T47D (cell line): ENCODE measurements at places on chromosomes 13 and 19.

- DNase-seq = no peak
These were observed 344.4 kb upstream of the PCDH9 start for GRCh38 chr13:67574320-67575233.

DNA sequence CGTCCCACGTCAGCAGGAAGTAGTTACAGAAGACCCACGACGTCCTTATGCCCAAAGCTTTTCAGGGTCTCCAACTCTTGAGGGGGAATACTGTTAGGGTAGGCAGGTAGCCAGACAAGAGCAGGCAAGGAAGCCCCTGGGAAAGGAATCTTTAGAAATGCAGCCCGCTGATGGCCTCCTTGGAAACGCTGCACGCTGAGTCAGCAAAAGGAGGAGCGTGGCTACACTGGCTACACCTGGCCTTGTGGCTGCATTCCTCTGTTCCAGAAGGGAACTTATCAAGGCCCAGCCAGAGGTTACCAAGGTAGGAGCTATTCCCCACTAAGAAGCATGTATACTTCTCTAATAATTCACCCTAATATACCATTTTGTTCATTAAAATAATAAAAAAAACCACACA is 2.0 kb downstream of the ERVV-1 start:
- DNase-seq = no peak

DNA sequence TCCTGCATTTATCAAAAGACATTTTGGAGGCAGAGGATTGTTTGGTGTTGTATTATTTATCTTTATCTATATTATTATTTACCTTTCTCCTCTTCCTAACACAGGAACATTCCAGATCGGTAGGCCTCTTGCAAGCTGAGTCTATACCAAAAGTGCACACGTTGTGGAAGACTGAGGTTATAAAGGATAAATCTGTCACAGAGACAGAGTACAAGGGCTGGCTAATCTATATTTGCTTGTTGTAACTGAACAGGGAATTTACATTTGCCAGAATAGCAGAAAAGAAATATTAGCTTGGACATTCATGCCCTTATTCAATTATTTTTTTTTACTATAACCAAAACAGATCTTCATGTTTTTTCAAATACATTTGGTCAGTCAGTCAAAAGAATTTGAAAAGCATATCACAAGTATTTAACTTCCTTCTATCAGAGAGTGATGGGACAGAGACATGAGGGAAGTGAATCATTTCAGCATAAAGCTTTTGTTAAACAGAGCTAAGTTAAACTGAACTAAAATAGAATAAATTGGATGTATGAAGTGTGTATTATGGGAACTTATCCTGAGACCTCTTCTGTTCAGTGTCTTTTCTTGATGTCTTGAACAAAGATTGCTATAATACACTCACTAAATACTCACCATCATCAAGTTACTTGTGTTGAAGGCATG is 352.5 kb downstream of the DNAJC15 start:
- no peak for DNase-seq

DNA sequence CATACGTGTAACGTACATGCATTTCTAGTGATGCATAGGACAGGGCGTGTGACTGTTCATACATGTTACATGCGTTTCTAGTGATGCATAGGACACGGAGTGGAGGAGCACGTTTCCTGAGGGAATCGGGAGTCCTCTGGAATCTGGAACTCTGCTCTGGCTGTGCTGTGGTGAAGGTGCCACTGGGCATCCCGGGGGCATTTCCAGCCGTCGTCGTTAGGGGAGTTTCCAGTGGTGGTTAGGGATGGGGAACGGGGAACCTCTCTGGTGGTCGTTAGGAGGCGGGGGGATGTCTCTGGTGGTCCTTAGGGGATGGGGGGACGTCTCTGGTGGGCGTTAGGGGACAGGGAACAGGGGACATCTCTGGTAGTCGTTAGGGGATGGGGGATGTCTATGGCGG is 209.6 kb upstream of the SOX1 start:
- no peak for DNase-seq

DNA sequence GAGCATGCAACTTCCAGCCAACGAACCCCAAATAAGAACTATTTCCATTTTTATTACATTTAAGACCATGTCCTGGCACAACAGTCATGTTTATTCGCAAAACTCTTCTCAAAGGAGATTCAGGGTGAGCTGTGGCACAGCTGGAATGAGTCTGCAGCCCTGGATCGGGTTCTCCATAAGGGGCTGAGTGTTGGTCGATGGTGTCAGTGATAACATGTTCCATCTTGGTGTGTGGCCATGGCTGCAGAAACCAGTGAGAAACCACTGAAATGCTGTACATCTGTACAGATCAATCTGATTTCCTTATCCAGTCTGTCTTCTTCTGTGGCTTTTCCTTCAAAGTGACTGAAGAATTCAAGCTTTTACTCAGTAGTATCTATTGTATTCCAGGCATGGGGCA is 15.2 kb downstream of the FAM124A start:
- no peak for DNase-seq

DNA sequence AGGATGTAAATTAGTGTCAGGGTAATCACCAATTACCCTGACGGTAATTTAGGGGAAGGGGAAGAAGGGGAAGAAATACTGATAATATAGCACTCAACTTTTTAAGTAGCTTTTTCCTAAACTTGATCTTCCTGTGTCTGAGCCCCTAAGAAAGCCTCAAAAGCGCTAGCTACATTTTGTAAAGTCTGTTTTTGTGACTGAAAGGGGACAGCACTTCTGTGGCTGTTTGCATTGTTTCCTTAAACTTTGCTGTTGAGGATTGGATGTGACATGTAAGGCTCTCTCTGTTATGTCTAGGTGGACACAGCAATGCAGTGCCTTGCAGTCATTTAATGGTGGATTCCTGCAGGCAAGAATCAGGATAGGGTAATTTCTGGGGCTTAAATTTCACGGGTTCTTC is 42.8 kb downstream of the SPATA13 start:
- DNase-seq = no peak

- no peak for DNase-seq
These were observed 26.2 kb downstream of the TMTC4 start for GRCh38 chr13:100648354-100648753.

DNA sequence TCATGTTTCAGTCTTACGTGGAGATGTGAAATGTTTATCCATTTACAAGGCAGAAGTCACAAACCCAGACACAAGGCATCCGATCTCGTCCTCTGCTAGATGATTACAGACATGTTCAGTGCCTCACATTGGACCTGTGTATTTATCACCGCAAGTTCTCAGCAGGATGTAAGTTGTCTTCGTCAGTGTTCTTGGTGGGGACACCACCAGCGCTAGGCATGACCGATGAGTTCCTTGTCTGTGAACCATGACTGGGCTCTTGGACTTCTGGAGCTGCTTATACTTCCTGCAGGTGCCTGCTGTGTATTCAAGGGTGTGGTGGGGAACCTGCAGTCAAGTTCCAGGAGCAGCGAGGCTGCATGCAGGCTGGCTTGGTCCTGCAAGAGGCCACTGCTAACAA is 105.4 kb downstream of the URI1 start:
- no peak for DNase-seq

GRCh38 chr13:76894401-76895110 is 8.4 kb upstream of the KCTD12 start:
- no peak for DNase-seq

DNA sequence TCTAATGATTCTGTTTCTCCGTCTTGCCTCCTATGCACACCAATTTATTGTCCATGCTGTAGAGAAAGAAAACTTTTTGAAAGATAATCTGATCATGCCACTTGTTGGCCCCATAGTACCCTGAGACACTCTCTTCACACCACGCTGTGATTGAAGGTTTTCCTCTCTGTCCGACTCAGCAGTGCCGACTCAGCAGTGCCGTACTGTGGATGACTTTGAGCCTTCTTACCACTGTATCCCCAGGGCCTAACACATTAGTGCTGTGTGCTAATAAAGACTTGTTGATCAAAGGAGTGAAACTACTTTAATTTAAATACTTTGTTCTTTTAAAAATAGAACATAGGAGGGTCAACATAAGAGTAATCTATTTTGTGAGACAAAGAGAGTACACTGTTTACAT is 429.6 kb downstream of the KLF12 start:
- no peak for DNase-seq

GRCh38 chr13:50226515-50227155 is 211.4 kb downstream of the KCNRG start:
- no peak for DNase-seq
